ENCODE measurements at places on chromosomes 2 and 18.

DNA sequence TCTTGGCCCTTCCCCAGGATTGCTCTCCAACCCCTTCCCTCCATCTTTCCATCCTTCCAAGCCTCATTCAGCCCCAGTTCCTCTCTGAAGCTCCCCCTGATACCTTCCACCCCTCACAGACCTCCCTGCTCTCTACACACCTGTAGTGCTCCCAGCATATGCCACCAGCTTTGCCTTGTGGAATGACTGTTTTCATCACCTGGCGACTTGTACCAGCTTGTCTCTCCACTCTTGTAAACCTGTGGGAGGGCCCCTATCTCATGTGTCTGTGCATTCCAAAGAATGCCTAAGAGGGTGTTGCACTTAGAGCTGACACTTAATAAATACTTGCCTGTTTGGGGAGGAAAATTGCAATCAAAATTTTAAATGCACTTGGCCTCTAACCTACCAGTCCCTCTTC is 198.7 kb downstream of the BCL11A start:
- peaks cover 2% of the 10 kb centered on the region for H3K4me1 ChIP-seq
- H3K27ac ChIP-seq: no peak overlapping the region
- no peaks in the 10 kb centered on the region for H3K36me3 ChIP-seq
- H3K4me3 ChIP-seq: no peak overlapping the region

DNA sequence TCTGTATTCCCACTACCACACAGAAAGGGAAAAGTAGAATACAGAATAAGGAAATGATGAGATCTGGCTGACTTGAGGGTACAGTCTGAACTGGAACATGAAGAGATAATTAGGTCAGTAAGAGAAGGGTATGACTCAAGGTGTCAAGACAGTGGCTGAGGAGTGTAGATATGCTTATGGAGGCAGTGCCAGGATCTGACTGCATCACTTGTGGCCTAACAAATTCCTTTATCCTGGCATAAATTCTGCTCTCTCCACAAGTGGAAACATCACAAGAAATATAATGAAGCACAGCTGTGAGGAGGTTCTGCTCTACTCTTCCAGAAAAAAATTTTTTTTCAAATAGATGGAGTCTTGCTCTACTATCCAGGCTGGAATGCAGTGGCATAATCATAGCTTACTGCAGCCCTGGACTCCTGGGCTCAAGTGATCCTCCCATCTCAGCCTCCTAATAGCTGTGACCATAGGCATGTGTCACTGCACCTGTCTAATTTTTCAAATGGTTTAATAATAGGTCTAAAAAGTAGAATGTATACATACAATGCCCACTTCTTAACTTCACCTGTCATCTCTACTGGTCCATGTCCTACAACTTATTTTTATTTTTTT is 85.3 kb downstream of the C2orf74 start:
- peaks cover 3% of the 10 kb centered on the region for H3K4me1 ChIP-seq
- no peaks in the 10 kb centered on the region for H3K27me3 ChIP-seq

GRCh38 chr2:102376052-102376591 is 20.5 kb downstream of the IL18R1 start:
- no peak overlapping the region for H3K4me3 ChIP-seq
- DNase-seq: no peak
- no peaks in the 10 kb centered on the region for H3K27me3 ChIP-seq
- H3K36me3 ChIP-seq: peaks cover 79% of the 10 kb centered on the region

GRCh38 chr2:205688417-205689200 is 6.3 kb downstream of the NRP2 start:
- H3K4me1 ChIP-seq: peaks cover 12% of the 10 kb centered on the region
- H3K36me3 ChIP-seq: no peaks in the 10 kb centered on the region

- no peak overlapping the region for H3K4me3 ChIP-seq
- DNase-seq: no peak
- H3K4me1 ChIP-seq: no peaks in the 10 kb centered on the region
- H3K27me3 ChIP-seq: peaks cover 57% of the 10 kb centered on the region
- no peak overlapping the region for H3K27ac ChIP-seq
Observed at GRCh38 chr18:12253027-12253426, 1.1 kb upstream of the CIDEA start.

GRCh38 chr2:149103081-149103620 is 64.7 kb downstream of the LYPD6B start:
- no peak for DNase-seq
- H3K4me3 ChIP-seq: no peak overlapping the region
- no peak overlapping the region for H3K27ac ChIP-seq
- no peaks in the 10 kb centered on the region for H3K36me3 ChIP-seq
- peaks cover 4% of the 10 kb centered on the region for H3K27me3 ChIP-seq

GRCh38 chr2:128280158-128280871 is 38.4 kb downstream of the HS6ST1 start:
- H3K4me1 ChIP-seq: peaks cover 8% of the 10 kb centered on the region
- no peaks in the 10 kb centered on the region for H3K27me3 ChIP-seq
- H3K27ac ChIP-seq: no peak overlapping the region
- peaks cover 9% of the 10 kb centered on the region for H3K36me3 ChIP-seq
- no peak overlapping the region for H3K4me3 ChIP-seq
